ENCODE measurements at places on chromosomes 4 and X.
A peak's percentile ranks its signal among the peaks of the same experiment; 100 is the strongest.

DNA sequence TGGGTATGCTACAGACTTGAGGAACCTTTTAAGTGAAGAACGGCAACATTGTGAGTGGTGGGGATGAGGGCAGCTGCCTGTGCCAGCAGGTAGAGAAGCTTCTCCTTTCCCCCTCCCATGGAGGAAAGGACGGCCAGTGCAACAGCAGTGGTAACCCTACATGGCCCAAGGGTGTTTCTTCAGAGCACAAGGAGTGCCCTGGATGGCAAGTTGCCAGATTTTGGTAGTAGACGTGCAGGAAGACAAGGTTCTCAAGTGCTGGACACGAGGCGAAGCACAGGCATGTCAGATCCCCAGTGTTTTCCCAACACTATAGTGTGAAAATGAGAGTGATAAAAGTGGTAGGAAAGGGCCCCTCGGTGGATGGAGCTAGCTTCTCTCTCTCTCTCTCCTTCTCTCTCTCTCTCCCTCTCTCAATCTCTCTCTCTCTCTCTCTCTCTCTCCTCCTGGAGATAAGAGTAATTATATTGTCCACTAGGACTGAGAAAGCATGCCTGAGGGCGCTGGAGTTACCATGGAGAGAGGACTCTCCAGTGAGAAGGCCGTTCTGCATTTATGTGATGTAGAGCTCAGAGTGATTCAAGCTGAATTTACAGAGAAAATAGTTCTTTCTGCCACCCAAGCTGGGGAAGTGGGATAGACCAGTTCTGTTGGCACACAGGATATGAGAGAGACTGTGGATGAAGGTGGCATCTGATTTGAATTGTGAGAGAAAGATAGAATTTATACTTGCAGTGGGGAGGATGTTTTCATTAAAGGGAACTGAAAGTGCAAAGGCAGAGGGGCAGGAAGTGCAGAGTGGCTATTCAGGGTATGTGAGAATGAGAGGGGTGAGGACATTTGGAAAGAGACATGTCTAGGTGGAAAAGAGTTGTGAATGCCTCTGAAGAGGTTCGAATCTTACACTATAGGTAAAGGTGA lies 25.7 kb upstream of the TRPC3 start:
- DNase-seq = no peak

GRCh38 chr4:24876431-24876830 lies 36.4 kb downstream of the CCDC149 start:
- no peak for DNase-seq

- no peak for DNase-seq
These were observed 36.1 kb downstream of the NFKB1 start for GRCh38 chr4:102537269-102537668.

DNA sequence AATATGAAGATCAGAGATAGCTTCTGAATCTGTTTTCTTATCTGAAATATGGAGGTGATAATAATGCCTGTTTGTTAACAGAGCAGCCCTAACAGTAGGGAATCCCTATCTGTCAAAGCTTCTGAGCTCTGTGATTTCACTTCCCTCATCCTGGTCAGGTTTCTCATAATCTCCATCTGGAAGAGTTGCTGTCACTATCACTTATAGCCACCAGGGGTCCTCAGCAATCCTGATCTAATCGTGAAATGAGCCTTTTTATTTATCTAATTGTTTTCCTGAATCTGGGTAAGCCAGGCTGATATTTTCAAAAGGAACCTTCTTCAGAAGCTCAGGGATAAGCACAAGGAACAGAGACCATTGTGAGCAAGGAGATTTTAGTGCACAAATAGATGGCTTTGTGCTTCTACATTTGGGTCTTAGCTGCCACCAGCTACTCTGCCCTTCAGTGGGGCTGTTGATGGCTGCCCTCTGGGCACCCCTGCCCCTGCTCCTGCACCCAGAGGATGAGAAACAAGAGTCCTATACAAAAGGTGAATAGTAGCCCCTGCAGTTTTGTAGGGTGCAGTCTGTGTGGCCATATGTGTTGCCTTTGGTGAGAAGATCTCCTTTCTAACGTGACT lies 196.4 kb upstream of the RADX start:
- DNase-seq = no peak

DNA sequence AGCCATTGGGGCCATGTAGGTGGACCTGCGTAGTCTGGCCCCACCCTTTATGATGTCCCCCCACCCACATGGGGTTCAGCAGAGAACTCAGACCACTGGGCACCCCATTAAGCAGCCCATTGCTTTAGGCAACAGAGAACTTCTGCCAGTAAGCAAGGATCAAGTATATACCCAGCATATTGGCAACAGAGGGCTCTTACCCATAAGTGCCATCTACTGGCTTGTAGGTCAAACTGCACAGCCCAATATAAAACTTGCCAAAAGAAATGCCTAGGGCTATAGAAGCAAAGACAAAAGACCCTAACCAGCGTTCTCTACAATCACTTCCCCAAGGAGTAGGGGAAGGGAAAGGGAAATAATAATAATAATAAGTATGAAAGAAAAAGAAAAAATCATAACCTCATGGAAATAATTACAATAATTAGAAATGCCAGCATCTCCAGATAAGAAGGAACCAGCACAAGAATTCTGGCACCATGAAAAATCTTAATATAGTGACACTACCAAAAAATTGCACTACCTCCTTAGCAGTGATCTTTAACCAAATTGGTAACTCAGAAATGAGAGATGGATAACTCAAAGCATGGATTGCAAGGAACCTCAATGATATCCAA lies 1090.7 kb downstream of the FAT4 start:
- DNase-seq = no peak

- DNase-seq = no peak
These were observed 458.1 kb upstream of the INTU start for GRCh38 chr4:127174616-127175015.

- DNase-seq = no peak
These were observed 500.5 kb upstream of the FTHL17 start for GRCh38 chrX:31572360-31572759.

- no peak for DNase-seq
These were observed 236.4 kb upstream of the MID1 start for GRCh38 chrX:10856797-10857196.

DNA sequence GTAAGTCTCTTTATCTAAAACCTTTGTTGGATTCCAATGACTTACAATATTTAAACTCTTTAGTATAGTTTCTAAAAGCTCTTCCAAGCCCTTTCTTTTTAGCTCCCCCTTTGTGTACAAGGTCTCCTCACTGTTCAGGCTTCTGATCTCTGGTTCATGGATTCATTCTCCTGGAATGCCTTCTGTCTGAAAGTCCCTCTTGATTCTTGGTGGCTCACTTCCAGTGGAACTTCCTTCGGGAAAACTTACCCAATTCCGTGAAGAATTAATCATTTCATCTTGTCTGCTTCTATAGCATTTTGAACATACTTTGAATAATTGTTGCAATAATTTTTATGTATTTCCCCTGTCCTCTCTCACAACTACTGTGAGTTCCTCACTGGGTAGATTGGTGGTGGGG lies 3.6 kb downstream of the ARHGAP24 start:
- DNase-seq = no peak

DNA sequence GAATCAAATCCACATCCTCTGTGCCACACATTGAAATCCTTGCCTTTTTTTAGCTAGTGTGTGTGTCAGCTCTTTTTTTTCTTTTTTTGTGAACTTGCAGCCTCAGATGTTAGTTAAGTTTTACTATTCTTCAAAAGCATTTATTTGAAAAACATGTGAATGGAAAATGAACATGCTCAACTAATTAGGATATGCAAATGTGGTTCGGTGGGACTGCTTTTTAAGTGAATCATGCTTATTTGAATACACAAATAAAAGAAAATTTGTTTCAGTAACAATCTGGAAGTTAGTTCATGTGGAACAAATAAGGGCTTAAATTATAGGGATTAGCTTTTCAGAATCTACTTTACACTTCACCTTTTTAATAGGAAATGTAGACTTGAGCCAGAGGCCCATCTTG lies 751.5 kb upstream of the FAM241A start:
- DNase-seq = no peak

- no peak for DNase-seq
These were observed 220.7 kb downstream of the HS6ST2 start for GRCh38 chrX:132737743-132738142.

GRCh38 chr4:71006203-71006907 lies 12.9 kb downstream of the DCK start:
- no peak for DNase-seq

DNA sequence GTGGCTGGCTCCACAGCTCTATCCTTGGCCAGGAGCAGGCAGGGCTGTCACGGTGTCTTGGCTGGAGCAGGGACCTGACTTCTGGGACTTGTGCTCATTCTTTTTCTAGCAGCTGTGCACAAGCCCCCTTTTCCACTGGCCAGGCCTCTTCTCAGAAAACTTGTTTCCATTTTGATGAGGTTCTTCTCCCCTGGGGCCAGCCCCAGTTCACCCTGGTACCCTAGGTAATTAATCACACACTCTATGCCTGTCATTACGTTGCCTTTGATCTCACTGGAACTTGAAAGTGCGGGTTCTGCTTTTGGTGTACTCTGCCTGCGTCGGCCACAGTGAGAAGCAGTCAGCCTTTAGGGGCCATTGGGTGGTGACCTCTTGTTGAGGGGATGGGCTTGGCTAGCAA lies 26.6 kb downstream of the DRD5 start:
- no peak for DNase-seq

DNA sequence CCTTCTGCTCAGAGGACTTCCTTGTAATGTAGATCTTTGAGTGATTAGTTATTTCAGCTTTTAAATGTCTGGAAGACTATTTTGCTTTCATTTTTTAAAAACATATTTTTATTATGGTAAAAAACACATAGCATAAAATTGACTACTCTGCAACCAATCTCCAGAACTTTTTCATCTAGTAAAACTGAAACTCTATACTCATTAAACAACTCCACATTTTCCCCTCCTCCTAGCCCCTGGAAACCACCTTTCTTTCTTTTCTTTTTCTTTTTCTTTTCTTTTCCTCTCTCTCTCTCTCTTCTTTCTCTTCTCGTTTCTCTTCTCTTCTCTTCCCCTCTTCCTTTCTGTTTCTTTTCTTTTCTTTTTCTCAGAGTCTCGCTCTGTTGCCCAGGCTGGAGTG lies 230.6 kb downstream of the DLG3 start:
- DNase-seq = no peak

GRCh38 chr4:153528705-153529485 lies 62.7 kb downstream of the TMEM131L start:
- no peak for DNase-seq

- no peak for DNase-seq
These were observed 487 bp downstream of the HMGB2 start for GRCh38 chr4:173333658-173334084.

DNA sequence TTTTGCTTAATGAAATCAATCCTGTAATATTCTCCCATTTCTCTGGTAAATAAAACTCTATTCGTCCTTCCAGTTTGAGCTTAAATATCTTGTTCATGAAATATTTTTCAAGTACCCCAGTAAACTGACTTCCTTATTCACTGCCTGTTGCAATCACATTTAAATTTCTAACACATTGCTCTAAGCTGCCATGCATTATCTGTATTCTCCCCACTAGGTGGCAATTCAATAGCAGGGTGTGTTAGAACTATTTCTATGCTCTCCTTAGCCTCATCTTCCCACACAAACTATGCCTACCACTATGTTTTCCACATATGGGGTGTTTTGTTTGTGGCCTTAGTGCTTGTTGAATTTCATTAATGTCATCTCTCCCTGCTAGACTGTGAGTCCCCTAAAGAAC lies 377.1 kb upstream of the HS3ST1 start:
- DNase-seq = peak; percentile 22

DNA sequence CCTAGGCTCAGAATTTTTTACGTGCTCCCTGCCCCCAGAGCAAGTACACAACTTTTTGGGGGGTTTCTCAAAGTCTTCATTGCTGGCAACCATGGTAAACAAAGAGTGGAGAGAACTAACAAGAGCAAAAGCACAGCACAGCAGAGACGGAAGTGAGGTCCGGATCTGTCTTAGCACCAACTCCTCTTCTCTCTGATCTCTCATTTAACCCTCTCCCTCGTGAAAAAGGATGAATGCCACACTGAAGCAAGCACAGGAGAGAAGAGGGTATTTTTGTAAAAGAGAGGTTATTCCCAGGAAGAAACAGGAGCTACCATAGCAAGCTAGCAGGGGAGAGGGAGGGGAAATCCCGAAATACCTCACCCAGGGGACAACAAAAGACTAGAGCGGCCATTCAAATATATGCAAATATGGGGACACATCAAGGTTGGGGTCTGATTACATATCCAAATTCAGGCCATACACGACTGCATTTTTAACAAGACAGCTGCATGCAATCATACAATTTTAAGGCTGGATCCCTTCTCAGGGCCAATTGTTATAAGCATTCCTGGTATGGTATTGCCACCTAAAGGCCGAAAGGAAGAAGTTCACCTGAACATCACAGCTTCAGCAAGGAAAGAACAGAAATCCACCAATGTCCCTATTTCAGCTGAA lies 46.6 kb downstream of the CD40LG start:
- no peak for DNase-seq

- DNase-seq = no peak
These were observed 240.3 kb upstream of the NDST3 start for GRCh38 chr4:117793845-117794480.

GRCh38 chrX:57964975-57965374 lies 54.7 kb upstream of the ZXDA start:
- no peak for DNase-seq

GRCh38 chr4:2251795-2252529 lies 9.9 kb downstream of the MXD4 start:
- DNase-seq = no peak

GRCh38 chr4:11847167-11847566 lies 418.5 kb upstream of the HS3ST1 start:
- DNase-seq = no peak

DNA sequence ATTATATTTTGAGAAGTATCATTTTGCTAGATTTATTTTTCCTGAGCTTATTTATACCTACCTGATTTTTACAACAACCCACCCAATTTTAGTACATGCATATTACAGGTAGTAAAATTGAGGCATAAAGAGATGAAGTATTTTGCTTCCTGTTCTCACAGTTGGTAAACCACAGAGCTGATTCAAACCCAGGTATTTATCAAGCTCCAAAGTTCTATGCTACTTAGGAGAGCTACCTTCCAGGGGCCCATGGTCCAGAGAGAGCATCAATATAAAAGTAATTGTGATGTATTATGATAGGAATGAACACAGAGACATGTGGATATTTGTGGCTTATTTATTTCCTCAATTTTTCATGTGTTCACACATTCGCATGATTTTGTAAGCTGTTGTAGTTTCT lies 20.2 kb upstream of the GBA3 start:
- no peak for DNase-seq

GRCh38 chrX:1336331-1336943 lies at the start of gene IL3RA:
IL3RA (plus strand) TSS chrX:1336785; CDS start chrX:1341766, 4,981 bp downstream.
- no peak for DNase-seq

GRCh38 chrX:129559783-129560182 lies 19.7 kb downstream of the OCRL start:
- DNase-seq = no peak

Measured in retinal pigment epithelial cell (primary cell).